ENCODE measurements at places on chromosomes 6 and 20.

DNA sequence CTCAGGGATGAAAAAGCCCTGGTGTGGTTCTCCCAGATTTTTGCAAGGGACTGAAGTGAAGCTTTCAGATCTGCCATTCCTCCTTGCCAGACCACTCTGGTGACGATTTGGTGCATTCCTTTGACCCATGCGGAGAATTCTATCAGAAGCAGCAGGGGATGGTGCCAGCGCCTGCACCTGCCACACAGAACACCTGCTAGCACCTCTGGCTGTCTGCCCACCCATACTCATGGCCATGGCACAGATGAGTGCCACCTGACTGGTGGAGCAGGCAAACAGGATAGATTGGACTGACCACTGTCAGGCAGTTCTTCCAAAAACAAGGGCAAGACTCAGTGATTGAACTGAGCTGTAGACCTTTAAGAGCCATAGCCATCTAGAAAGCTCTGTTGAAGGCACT, 107.1 kb downstream of the CDYL start:
- DNase-seq: no peak

GRCh38 chr6:54574671-54575070, 266.4 kb downstream of the TINAG start:
- DNase-seq: no peak

- no peak for DNase-seq
Observed at GRCh38 chr6:126107475-126108166, 121.3 kb downstream of the TRMT11 start.

- no peak for DNase-seq
Observed at GRCh38 chr6:40391851-40392517, 195.2 kb downstream of the LRFN2 start.

- no peak for DNase-seq
Observed at GRCh38 chr6:98657764-98658163, 176.6 kb upstream of the POU3F2 start.

DNA sequence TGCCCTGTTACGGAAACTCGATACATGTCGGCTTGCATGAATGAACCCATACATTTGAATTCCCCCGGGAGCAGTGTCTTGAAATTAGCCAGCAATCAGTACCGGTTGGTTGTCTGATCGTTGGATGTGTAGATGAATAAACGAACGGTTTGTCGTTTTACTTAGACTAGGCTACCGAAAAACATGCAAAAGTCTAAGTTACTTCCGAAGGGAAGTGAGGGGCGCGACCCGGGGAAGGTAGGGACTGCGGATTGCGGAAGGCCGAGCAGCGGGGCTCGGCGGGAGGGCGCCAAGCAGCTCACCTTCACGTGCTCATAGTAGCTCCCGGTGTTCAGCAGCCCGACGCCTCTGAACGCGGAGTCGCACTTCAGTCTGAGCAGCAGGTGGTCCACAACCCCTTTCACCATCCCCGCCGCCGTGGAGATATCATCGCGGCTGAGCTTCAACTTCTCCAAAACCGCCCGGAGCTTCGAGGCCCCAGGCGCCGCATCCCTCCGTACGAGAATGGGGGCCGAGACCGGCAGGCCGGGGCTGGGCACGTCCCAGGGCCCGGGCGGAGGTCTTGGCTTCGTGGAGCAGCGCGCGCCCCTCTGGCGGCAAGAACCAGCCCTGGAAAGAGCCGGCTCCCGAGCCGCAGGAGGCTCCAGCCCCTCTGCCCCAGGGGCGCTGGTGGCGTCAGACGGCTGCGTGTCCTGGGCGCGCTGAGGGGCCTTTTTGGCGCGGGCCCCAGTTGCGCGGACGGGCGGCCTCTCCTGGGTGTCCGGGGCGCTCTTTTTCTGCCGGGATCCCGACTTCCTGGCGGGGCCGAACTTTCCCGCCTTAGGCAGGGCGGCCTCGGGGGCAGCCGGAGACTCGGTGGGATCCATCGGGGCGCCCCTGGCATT, 632 bp downstream of the CGAS start:
- DNase-seq: peak; percentile 28

- no peak for DNase-seq
Observed at GRCh38 chr20:13220194-13220903, 725 bp upstream of the ISM1 start.

DNA sequence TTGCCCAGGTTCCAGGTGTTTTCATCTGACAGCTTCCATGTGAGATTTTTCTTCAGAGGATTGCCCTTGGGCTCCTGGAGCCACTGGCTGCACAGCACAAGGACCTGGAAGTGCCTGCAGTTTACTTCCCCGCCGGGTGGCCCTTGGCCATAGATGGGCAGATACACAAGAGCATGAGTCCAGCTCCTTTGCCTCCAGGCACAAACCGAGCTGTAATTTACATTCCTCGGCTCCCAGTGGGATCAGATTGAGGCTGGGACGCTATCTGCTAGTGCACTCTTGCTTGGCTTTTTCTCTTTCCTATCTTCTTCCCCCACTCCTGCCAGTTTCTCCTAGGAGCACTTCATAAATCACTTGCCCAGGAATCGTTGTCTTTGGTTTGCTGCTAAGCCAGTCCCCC, 85.4 kb upstream of the RALY start:
- no peak for DNase-seq

DNA sequence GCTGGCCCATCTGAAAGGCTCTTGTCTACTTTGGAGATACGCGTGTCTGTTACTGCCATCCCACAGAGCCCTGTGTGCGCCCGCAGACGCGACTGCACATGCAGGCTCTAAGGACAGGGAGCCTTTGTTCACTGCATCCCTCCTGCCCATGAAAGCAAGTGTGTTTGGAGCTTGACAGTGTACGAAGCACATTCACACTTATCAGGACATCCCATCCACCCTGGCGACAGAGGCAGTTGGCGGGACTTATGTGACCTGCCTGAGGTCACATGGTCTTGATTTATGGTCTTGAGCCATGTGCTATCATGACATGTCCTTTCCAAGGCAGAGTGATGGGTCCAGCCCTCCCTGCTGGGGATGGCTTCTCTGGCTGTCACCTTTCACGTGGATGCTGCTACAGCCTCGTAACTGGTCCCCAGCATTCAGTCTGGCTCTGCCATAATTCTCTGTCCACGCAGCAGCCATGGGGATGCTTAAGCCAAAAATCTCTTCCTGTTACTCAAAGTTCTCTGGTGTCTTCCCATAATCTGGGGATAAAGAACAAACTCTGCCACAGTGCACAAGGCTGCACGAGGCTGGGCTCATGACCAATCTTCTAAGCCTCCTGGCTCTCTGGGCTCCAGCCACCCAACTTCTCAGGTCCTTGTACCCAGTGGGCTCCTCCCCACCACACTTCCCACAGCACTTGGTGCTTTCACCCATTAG, 36.3 kb upstream of the FAM83D start:
- DNase-seq: no peak

- no peak for DNase-seq
Observed at GRCh38 chr20:11217326-11218172, 543.8 kb upstream of the JAG1 start.

DNA sequence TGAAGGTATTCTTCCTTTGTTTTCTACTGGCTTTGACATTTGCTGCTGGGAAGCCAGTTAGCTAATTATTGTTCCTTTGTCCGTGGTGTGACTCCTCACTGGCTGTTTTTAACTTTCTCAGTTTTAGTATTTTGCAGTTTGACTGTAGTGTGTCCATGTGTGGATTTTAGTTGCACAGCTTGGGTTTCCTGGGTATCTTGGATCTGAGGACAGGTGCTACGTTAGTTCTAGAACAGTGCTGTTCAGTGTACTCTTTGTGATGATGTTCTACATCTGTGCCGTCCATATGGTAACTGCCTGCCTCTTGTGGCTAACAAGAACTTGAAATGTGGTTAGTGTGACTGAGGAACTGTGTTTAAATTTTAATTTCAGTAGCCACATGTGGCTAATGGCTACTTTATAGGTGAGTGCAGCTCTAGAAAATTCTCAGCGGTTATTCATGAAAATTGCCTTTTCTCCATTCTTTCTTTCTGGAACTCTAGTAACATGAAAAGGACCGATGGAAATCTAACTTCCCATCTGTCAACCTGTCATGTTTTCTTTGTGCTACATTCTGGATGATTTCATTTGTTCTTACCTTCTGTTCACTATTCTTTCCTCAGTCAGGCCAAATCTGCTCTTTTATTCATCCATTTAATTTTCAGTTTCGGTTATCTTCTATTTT, 7.4 kb downstream of the SNX9 start:
- peak; percentile 29 for DNase-seq

DNA sequence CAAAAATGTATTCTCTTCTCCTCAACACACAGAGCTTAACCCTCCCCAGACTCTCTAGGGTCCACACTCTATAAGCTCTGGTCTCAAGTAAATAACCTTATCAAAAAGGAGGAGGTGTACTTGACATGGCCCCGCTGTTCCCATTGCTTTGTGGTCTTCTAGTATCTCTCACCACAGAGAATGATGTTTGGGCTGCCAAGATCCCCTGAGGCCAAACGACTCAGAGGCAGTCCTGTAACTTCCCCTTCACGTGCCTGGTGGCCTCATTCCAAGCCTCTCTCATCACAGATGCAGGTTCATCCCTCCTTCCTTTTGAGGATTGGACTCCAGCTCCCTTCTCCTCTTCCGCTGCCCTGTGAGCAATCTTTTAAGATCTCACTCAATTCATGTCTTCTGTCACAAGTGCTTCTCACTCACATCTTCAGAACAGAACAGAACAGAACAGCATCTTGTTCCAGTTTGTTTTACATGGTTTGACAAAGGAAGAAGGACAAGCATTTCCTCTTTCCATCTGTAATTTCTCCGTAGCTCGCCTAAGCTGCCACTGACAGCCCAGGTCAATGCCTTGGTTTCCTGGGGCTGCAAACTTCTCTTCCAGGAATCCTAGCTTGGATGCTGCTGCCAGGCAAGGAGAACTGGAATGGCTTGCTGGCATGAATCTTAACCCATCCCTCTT, 541.5 kb downstream of the CD83 start:
- no peak for DNase-seq

GRCh38 chr20:4763261-4763660, 41.6 kb downstream of the PRND start:
- no peak for DNase-seq

- DNase-seq: no peak
Observed at GRCh38 chr6:25927756-25928216, 2.7 kb downstream of the SLC17A2 start.

GRCh38 chr6:79617518-79617941, 13.6 kb upstream of the SH3BGRL2 start:
- DNase-seq: no peak

DNA sequence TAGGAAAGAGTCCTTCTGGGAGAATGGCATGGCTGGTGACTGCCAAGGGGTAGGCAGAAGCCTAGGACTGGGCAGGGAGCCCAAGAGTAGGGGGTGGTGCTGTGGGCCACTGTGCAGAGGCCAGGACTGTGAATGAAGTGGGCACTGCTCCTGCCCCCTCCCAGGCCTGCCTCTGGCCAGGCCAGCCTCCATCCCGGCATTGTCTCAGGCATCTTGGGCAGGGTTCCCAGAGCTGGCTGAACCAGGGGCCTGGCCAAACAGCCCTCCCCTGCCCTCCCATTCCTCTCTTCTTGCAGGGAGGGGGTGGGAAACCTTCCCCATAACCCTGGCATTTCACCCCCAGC, 81.6 kb downstream of the MRPL14 start:
- no peak for DNase-seq

DNA sequence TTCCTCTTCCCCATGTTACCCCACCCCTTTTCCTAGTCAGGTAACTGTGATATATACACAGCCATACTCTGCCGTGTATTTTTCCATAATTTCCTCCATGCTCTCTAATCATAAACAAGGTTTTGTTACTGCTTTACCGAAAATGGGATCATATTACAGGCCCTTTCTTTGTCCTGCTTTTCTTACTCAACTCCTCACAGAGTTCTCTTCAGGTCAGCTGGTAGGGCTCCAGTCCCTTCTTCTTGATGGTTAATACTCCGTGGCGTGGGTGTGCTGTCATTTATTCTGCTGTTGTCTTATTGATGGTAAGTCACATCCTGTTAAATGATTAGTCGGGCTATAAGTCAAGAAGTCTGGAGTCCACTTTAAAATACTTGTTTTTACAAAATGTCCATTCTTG, 24.9 kb upstream of the PI16 start:
- no peak for DNase-seq

DNA sequence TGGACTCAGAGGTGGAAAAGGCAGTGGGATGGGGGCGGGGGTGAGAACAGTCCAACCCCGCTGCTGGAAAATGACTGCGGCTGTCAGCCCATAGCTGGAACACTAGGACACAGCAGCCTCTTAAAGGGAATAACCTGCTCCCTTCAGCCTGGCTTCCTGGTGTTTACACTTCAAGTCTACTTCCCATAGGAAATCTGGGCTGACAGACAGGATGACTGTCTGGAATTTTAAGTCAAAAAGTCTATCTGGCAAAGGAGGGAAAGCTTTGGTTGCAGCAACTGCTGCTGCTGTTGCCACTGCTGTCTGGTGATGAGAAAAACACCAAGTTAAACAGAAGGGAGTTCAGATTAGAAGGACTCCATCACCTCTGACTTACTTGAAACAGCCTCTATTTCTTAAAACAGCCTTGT, 44.9 kb downstream of the TNFRSF21 start:
- no peak for DNase-seq

GRCh38 chr6:123480986-123481385, 155.8 kb downstream of the TRDN start:
- DNase-seq: no peak

GRCh38 chr6:31579546-31580437, 2.4 kb downstream of the LTB start:
- DNase-seq: no peak

GRCh38 chr20:53934421-53935343, 135.7 kb downstream of the BCAS1 start:
- no peak for DNase-seq

- DNase-seq: no peak
Observed at GRCh38 chr20:63248835-63249591, 5.2 kb downstream of the NKAIN4 start.

- no peak for DNase-seq
Observed at GRCh38 chr20:62774762-62775161, 21.5 kb upstream of the MRGBP start.

DNA sequence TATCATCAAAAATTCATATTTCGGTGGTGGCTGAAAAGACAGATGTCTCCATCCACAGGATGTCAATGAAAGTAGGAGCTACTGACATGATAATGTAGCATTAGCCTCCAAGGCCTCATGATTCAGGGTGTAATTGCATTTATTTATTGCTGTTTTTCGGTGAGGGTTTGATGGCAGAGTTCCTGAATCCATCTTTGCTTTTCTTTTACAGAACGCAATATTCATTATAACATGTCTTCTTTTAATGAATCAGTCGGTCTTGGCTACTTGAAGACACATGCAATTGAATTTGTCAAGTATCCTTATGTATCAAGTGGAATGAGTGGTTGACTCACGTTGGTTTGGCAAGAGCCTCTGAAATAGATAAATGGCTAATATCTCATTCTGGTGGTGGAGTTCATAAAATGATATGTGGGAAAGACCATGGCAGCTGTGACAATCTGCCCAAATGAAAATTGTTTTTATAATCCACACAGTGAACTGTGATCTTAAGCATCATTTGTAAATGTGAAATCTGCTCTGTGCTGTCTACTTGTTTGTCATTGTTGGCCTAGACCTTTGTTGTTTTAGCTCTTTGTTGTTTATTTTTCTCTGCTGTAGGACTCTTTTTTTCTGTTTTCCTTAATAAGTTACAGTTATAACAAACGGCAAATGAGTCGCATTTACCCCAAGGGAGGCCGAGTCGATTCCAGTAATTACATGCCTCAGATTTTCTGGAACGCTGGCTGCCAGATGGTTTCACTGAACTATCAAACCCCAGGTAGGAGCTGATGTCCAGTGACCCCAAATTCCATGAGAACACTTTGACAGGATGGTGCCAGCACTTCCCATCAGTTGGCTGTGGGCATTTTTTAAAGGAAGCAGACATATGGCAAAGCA, 105.7 kb upstream of the LAMP5 start:
- no peak for DNase-seq

- DNase-seq: no peak
Observed at GRCh38 chr6:53111865-53112264, 36.8 kb downstream of the GCM1 start.

- DNase-seq: no peak
Observed at GRCh38 chr20:53608071-53608455, 14.4 kb upstream of the ZNF217 start.

All from GM19239 (cell line).